Stimulated activated CD4-positive, alpha-beta T cell treated with anti-CD3 and anti-CD28 coated beads, Interleukin-12 subunit alpha, Interleukin-12 subunit beta, amount 100 ng/mL, for 24 hours (primary cell): ENCODE measurements at places on chromosomes 11 and 22.

- DNase-seq: no peak
These were observed 30.2 kb downstream of the GGT5 start for GRCh38 chr22:24214467-24215285.

DNA sequence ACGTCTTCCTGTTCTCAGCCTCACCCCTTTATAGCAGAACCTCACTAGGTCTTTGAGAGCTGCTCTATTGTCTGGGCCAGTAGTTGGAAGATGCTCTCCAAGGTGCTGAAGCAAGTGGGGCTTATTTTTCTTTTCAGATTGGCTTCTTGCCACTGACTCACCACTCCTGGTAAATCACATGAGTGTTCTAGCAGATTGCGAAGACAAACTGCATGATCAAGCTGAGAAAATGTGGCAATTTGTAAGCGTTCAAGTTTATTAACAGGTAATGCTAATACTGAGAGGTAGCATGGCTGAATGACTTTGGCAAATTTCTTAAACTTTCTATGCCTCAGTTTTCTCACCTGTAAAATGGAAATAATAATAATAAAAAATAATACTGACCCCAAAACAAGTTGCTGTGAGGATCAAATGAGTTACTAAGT lies 59.2 kb downstream of the CACNG2 start:
- no peak for DNase-seq

DNA sequence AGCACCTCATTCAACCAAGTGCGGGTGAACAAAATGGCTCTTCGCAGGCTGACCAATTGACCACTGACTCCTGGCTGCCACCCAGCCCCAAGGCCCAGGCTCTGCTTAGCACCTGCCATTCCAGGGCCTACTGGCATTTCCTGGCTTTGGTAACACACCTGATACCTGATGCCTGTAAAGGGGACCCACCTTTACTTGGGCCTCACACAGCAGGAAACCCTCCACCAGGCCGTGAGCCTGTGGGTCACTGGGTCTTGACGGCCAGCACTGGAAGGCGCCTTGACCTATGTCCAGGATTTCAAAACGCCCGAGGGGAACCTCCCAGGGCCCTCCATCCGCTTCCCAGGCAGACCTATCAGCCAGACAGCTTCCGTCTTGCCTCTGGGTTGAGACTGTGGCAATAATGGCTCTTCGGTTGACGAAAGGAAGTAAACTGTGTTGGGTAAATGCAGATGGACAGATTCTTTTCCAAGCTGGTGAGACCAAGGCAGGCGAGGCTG lies 16.8 kb upstream of the TMEM184B start:
- no peak for DNase-seq

- DNase-seq: no peak
These were observed 20.9 kb downstream of the POU2AF3 start for GRCh38 chr11:111319296-111319695.

DNA sequence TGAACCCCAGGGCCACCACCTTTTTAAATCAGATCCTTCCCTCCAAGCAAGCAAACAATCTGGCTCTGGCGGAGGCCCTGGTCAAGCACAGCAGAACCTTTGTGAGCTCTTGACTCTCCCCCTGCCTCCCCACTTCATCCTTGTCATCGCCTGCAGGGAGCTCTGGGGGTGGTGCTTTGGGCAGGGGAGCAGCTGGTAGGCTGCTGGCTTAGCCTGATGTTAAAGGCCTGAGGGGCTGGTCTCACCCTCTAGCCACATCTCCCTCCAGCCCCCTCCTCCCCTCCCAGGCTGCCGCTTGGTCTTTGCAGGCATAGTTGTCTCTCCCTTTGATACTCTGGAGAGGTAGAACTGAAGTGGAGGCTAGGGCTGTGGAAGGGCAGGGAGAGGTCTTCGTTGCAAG lies 50.9 kb downstream of the THAP12 start:
- no peak for DNase-seq

DNA sequence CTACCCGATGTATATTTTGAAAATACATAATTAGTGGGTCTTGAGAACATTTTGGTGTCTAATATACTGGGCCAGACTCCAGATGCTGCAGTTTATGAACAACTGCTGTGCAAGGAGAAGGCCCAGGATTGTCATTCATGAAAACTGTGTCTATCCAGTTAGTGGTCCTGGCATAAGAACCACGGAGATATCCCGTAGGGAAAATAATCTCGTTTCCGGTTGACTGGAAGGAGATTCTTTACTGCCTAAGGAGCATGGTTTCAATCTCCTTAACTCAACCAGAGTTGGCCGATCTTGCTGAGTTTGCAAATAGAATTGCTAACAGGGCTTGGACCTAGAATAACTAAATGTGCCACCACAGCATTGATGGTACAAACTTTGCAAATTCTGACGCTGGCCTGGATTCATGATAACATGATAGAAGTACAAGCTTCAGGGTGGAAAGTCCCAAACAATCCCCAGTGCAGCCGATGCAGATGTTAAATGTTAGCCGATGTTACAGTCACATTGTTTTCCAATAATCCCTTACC lies 4.6 kb upstream of the RTCB start:
- no peak for DNase-seq

GRCh38 chr11:119149786-119150275 lies 979 bp downstream of the ABCG4 start:
- no peak for DNase-seq

DNA sequence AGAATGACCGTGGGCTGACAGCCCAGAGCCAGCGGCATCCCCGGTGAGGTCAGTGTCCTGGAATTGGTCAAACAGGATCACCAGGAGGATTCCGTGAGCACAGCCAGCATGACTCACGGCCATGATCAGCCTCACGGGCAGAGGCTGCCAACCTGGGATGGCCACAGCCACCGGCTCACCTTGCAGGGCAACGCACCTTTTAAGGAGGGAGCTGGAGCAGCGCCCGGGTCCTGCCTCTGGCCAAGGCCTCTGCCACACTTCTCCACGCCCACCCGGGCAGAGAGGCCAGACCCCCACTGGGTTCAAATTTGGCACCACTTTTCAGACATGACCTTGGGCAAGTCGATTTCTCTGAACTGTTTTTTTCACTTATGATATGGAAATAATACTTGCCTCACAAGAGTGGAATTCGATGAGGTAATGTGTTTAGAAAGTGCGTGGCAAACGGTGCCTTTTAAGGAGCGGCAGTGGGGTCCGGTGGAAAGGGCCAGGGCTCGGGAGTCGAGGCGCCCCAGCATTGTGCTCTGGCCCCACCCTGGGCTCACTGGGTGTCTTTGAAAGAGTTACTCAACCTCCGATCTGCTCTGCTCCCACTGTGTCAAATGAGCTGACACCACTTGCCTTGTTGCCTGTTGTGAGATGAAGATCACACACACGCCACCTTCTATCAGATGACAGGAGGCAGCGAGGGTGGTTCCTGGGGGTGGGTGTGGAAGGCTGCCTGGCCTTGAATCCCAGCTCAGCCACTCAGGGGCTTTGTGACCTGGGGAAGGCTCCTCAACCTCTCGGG lies 16.0 kb downstream of the TXN2 start:
- DNase-seq: no peak

- DNase-seq: no peak
These were observed 670 bp downstream of the RASD2 start for GRCh38 chr22:35541254-35541748.

DNA sequence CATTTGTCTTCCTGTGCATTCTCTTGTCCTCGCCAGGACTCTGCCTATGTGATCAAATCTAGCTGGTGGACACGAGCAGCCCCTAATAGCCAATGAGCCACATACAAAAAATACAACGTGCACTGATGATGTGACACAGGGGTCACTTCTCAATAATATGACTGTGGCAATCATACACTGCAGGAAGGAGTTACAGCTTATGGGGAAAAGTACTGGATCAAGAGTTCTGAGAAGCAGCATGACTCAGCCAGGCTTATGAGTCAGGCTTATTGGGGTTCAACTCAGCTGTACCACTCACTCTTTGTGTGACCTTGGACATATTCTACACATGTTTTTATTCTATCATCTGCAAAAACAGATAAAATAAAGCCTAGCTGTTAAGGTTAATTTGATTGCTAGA lies 889.4 kb upstream of the TENM4 start:
- no peak for DNase-seq

DNA sequence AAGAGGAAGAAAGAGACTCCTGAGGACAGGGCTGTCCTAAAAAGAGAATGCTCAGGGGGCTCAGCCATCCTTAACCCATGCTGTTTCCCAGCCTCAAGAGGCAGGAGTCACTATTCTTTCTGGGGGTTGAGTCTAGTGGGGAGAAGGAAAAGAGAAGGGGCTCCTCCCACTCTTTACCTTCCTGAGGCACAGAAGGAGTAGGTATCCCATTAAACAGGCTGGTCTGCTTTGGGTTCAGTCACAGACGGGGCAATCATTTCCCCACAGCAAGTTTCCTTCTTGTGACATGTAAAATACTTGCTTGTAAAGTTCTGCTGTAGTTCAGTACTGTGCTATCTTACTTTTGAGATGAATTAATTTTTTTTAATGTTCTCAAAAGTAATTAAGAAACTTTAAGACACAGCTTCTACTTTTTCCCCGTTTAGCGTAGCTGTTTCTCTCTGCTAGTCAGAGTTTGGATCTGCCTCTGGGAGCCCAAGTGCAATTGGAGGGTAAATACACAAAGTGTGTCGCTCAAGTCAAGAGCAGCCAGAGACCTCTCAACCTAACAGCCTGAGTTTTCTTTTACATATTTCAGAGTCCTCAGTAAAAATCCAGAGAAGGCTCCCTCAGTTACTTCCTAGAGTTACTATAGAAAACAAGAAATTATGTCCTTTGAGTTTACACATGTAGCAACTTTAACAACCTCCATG lies 15.0 kb downstream of the OR8A1 start:
- DNase-seq: no peak

DNA sequence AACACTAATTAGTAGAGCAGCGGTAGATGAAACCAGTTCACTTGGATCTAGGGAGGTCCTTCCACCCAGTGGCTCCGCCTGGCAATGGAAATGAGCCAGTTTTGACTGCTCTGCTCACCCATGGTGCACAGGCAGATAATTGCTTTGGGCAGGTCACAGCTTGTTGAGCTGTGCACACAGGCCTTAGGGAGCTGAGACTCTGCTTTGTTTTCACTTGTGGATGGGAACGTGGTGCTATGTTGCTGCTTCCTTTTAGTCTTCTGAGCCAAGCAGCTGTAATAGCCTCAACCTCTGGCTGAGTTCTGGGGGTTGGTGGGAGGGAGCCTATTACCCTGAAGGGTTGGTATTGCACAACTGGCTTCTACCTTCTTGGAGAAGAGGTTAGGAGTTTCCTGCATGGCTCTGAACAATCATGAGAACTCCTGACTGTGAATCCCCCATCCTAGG lies 262.3 kb upstream of the MTNR1B start:
- DNase-seq: no peak

GRCh38 chr11:129768356-129768755 lies 47.3 kb upstream of the TMEM45B start:
- DNase-seq: no peak

DNA sequence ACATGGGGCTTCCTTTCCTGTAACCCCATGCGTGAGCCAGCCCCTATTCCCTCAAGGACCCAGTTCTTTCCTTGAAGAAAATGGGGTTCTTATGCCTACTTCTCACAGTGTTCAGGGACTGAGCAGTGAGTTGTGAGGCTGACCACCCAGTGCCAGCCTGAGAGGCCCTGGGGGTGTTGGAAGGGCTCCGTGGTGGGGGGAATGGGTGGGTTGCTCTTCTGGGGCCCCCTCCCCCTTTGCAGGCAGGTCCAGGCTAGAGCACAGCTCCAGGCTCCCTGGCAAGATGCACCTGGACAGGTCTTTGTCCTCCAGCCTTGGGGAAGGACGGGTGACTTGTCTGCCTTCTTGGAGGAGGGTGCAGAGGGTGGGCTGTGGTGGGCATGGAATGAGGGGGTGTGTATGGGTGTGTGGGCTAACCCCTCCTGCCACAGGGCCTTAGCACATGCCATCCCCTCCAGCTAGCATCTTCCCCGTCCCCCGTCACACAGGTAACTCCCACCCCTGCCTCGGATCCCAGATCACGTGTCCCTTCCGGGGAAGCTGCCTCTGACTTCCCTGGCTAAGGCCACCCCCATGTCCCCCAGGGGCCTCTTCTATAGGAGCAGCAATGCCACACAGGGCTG lies 64.6 kb downstream of the MYEOV start:
- DNase-seq: no peak

- DNase-seq: no peak
These were observed 489.3 kb downstream of the NTM start for GRCh38 chr11:131859538-131860210.

- no peak for DNase-seq
These were observed 15.0 kb downstream of the PTPRJ start for GRCh38 chr11:47995360-47995769.

DNA sequence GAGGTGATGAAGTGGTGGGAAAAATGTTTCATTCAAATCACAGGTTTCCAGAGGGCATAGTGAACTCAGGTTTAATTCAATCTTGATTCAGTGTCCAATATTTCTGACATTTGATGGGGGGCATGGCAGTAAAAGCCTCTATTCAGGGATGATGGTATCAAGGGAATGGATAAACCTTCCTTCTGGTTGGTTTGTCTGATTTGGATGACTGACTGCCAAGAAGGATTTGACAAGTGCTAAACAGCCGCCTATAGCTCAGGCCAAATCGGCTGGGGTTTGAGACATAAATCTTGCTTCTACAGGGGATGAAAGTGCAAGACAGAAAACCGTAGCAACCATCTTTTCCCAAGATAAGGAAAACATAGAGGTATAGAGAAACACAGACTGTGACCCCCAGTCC lies 121.8 kb upstream of the C11orf87 start:
- no peak for DNase-seq

DNA sequence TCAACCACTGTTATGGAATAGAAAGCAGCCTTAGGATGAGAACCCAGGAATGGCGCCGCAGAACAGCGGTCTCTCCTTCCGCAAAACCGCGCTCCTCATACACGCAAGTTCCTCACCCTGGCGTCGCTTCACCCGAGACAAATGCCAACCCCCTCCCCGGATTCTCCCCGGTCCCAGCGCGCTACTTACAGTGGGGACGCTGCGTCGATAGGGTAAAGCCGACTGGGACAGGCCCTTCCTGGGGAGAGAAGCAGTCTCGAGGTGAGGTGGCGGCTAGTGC lies 287 bp downstream of the RPS13 start:
- DNase-seq: no peak

DNA sequence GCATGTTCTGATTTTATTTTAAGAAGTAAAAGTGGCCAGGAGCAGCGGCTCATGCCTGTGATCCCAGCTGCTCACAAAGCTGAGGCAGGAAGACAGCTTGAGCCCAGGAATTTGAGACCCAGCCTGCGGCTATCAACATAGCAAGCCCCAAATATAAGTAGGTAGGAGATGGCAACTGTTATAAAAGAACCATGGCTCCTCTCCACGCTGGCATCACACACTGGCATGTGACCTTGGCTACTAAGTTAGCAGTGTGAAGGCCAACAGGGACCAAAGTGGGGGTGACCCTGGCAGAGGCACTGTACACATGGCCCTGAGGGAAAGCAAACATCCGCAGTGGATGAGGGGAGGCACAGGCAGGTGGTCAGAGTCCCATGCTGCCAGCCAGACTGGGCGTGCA lies 33.0 kb downstream of the TPST2 start:
- DNase-seq: no peak

GRCh38 chr11:64331569-64332371 lies 8.2 kb upstream of the CCDC88B start:
- peak; percentile 44 for DNase-seq

GRCh38 chr11:119085437-119085847 lies 761 bp downstream of the HMBS start:
- peak; percentile 29 for DNase-seq
